ENCODE measurements at places on chromosomes 6 and 20. TPM values are rescaled to one million over a fixed set of nuclear protein-coding genes. Genes with fewer than 3 reads are reported as not detected.

DNA sequence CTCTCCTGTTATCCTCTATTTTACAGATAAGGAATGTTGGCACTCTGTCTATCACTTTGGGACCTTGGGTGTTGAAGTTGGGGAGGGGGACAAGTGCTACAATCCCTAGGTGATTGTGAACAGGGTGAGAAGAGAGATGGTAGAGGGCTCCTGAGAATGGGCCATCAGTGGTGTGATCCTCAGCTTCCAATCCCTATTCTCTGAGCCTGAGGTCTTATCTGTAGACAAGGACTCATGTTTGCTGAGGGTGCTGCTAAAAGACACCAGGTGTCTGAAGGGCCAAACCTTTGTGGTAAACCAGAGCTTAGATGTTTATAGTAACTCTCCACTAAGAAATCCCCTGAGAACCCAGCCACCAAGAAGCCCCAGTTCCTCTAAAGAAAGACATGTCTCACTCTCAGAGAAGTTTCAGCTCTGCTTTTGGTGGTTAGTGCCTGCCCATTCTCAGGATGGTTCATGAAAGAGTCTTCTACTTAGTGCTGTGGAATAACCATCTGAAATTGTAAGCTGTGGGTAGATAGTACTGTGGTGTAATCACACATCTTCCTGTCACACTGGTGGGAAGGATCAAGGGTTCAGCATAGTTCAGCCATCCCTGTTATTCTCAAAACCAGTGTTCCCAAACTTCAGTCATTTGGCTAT is 58.2 kb upstream of the IL20RA start:
- no peak for DNase-seq

GRCh38 chr6:15512126-15512525 is 150.7 kb downstream of the DTNBP1 start:
- DNase-seq, result no peak

DNA sequence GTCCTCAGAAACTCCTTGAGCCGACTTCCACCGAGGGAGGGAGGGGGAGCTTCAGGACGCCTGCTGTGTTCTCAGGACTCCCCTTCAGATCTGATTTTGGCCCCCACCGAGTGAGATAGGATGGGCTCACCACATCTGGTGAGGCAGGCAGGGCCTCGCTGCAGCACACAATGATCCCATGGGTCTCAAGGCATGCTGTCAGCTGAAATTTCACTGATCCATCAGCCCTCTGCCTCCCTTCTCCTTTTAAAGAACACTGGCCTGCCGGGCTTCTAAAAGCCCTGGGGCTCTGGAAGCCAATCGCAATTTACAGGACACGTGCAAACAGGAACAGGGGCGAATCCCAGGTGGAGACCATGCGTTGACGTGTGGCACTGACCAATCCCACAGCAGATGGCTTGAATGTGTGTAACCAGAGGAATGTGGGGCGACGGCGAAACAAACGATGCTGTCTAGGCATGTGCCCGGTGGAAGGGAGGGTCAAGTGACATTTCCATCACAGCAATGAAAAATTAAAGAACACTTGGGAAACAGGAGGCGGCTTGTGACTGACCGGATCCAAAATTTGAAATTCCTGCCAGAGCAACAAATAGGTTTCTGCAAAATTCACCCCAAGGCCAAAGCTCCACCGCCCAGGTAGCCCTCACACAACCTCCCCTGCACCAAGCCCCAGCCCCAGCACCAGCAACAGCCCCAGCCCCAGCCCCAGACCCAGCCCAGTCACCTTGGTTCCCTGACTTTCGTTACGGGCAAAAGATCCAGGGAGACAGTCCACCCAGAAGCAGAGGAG is 167.1 kb upstream of the ZNF337 start:
- no peak for DNase-seq

GRCh38 chr6:142846883-142847287 is 98.1 kb downstream of the HIVEP2 start:
- peak; percentile 64 for DNase-seq

The TMEM74B gene
- total RNA-seq, result 9.4 TPM

Measured in hepatocyte (in vitro differentiated cells).